Daoy (cell line): ENCODE measurements at places on chromosomes 3 and 15. TPM values are rescaled to one million over a fixed set of nuclear protein-coding genes. Genes with fewer than 3 reads are reported as not detected.
A peak's percentile ranks its signal among the peaks of the same experiment; 100 is the strongest.

GRCh38 chr3:121724130-121724529 lies 25.4 kb downstream of the GOLGB1 start:
- DNase-seq, result no peak

DNA sequence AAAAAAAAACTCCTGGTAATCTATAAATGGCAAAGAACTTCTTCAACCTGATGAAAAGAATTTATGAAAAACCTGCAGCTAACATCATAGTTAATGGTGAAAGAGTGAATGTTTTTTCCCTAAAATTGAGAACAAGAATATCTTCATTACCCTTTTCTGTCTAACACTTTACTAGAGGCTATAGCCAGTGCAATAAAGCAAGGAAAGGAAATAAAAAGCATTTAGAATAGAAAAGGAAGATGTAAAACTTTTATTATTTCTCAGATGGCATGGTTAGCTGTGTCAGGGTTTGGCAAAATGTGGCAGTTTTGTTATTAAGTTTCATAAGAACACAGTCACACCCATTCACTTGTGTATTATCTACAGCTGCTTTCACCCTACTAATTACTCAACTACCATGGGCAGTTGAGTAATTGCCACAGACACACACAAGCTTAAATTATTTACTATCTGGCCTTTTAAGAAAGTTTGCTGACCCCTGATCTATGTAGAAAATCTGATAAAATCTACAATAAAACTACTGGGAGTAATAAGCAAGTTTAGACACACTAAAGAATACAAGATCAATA lies 465.1 kb downstream of the MAGI1 start:
- no peak for DNase-seq

GRCh38 chr3:59367150-59367549 lies 317.3 kb upstream of the CFAP20DC start:
- peak; percentile 16 for DNase-seq

DNA sequence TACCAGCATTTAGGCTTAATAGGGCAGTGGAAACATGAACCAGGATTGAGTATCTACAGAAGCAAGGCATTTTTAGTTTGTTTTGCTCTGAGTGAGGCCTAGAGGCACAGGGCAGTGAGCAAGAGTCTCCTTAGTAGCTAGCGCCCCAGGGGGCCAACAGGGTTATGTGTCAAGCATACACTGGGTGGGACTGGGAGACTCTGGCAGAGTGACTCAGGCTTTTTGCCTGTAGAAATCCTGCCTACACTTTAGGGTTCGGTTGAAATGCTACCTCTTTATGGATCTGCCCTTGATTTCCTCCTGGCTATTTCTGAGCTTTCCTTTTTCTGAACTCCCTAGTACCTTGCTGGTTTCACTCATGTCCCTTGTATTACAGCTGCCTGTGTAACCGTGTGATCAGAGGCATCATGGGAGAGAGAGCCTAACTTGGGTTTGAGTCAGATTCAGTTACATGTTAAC lies 72.2 kb downstream of the TOP2B start:
- peak; percentile 79 for DNase-seq

The EIF2B5 gene
- 53.5 and 57.9 TPM in 2 replicates for total RNA-seq

The PRSS50 gene
- not detected in 2 replicates for total RNA-seq

The GOLGA6L26 gene
- total RNA-seq, result not detected in 2 replicates
